Activated CD8-positive, alpha-beta memory T cell treated with anti-CD3 and anti-CD28 coated beads for 1 hour (primary cell): ENCODE measurements at places on chromosomes 12 and 14.

GRCh38 chr12:100490056-100490455, 16.4 kb downstream of the NR1H4 start:
- DNase-seq, result no peak

GRCh38 chr12:50785406-50786001, 21.6 kb downstream of the ATF1 start:
- DNase-seq, result no peak

- no peak for DNase-seq
Observed at GRCh38 chr14:90534091-90534837, 137.4 kb downstream of the CALM1 start.

DNA sequence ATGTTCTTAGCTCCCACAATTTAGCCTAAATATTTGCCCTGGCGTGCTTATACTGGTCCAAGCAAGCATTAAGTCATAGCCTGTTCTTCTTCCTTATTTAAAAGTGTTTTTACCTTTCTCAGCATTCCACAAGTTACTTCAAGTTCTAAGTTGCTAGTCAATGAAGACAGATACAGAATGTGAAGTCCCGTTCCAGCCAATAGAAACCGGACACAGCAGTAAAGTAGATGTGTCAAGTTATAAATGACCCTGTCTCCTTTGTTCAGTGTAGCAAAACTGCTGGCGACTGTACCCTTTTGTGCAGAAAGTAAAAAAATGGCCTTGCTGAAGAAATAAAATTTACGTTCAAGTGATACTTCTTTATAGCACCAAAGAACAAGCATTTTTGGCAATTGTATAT, 3.9 kb downstream of the SNAPC1 start:
- no peak for DNase-seq

GRCh38 chr12:17062267-17063036, 456.5 kb upstream of the LMO3 start:
- no peak for DNase-seq

GRCh38 chr12:117680312-117680711, 288.5 kb downstream of the KSR2 start:
- no peak for DNase-seq

GRCh38 chr14:102750376-102750775, 26.9 kb upstream of the TRAF3 start:
- no peak for DNase-seq

DNA sequence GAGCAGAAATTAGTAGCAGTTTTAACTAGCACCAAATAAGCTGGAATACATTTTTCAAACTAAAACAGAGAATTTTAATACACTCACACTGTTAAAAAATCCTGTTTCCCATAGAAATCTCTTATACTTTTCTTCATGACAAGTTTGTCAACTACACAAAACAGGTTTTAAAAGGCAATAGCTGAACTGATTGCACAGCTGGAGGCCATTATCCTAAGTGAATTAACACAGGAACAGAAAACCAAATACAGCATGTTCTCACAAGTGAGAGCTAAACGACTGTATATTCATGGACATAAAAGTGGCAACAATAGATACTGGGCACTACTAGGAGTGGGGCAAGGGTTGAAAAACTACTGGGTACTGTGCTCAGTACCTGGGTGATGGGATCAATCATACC, 11.6 kb upstream of the HAL start:
- DNase-seq, result no peak

- DNase-seq, result no peak
Observed at GRCh38 chr14:40058901-40059897, 627.0 kb upstream of the FBXO33 start.

DNA sequence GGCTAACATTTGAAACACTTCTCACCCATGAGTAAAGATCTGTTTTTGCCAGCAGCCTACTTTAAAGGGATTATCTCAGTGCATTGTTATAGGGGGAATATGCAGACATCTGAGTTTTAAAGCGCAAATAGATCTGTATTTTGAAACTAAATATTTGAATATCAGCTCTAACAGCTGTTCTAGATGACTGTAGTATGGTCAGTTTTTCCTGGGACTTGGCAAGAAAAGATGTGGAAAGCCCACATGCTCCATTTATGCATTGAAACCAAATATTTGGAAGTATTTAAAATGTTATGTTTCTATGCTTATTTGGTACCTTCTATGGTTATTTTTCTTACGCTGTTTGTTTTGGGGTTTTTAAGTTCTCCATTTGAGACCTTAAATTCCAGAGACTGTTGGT, 41.7 kb downstream of the RIC8B start:
- DNase-seq, result no peak

- no peak for DNase-seq
Observed at GRCh38 chr14:64082837-64083236, 211.3 kb downstream of the ESR2 start.

DNA sequence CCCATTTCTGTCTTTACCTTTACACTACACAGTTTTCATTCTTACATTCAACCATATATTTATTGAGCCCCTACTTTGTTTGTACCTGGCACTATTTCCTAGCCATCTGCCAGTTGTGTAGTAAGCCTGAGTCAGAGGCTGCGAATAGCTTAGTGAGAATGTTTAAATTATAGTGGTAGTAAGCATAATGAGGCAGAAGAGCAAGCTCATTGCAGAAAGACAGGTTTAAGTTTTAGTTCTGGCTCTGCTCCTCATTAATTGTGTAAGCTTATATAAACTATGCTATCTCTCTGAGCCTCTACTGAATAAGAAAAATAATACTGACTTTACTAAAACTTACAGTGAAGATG, 123.5 kb downstream of the NAV3 start:
- no peak for DNase-seq

GRCh38 chr12:101459642-101460346, 15.3 kb upstream of the SPIC start:
- DNase-seq, result no peak

DNA sequence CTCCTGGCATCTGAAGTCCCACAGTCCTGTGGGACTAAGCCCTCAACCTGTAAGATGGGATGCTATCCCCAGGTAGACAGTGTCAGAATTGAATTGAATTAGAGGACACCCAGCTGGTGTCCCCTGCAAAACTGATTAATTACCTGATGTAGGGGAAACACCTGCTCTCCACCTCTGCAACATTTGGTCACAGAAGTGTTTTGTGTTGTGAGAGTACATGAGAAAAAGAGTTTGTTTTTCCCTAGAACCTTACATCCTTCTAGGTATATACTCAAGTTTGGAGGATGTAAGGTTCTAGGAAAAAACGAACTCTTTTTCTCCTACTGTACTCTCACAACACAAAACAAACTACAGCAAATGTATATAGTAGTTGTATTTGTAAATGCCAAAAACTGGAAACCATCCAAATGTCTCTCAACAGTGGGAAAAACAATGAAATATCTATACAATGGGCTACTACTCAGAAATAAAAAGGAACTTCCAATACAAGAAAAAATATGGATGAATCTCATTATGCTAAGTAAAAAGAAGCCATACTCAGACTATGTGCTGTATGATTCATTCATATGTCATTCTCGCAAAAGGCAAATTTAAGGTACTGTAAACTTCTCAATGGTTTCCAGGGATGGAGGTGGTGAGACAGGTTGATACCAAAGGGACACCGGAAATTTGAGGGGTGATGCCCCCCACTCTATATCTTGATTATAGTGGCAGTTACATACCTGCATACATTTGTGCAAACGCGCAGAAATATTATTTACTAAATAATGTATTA, 160.7 kb downstream of the MED13L start:
- no peak for DNase-seq

DNA sequence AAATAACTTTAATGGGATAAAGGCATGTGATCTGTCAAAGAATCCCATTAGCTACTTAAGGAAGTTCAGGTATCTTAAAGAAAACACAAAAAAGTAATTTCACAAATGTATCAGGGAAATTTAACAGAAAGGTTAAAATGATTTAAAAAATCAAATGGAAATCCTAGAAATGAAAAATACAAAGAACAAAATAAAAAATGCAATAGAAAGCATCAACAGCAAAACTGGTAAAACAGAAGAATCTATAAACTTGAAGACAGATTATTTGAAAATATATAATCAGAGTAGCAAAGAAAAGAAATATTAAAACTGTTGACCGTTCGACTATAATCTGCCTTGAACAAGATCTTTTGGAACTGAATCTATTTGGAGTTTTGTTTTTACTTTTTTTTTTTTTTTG, 279.4 kb upstream of the SYT1 start:
- DNase-seq, result no peak

GRCh38 chr12:106213662-106214061, 34.2 kb downstream of the CKAP4 start:
- DNase-seq, result no peak

GRCh38 chr12:116416166-116416565, 138.7 kb upstream of the MED13L start:
- no peak for DNase-seq

DNA sequence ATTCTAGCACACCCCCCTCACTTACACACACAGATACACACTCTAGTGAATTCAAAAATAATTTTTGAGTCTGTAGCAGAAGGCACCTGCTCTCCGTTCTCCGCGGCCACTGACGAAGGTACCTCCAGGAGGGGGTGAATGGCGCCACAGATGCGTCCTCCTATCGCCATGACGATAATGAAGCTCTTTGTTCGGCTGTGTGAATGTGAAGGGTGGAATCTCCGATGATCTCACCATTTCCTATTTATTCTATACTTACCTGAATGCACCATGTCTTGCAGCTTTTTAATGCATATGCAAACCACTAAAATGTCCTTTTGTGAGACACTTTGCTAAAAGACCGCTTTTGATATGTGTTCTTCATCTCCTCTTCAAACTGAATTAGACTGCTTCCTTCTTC, 162.7 kb downstream of the EGLN3 start:
- no peak for DNase-seq

DNA sequence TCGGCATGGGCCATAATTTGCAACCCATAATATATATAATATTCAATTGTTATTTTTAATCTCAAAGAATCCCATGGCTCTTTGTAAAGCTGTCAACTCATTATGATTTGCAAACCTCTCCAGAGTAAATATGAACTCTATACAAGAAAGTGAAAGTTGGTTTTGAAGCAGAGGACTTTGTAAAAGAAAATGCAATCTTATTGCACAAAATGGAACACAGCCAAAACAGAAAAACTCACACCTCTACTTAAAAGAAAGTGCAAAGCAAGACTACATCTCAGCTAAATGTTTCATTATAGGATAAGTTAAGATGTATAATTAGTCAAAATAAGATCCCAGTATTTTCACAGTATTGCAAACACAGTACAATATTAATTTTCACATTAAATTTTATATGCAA, 111.2 kb upstream of the FLRT2 start:
- no peak for DNase-seq

DNA sequence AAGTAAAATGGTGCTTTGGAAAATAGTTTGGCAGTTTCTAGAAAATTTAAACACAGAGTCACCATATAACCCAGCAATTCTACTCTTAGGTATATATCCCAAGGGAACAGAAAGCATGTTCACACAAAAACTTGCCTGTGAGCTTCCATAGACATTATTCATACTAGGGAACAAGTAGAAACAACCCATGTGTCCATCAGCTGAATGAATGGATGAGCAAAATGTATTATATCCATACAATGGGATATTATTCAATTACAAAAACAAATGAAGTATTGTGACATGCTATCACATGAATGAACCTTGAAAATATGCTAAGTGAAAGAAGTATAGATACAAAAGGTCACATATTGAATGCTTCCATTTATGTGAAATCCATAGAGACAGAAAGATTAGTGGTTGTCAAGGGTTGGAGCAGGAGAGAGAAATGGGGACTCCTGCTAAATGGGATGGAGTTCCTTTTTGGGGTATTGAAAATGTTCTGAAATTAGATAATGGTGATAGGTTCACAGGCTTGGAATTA, 7.9 kb downstream of the SLC10A1 start:
- DNase-seq, result no peak

GRCh38 chr14:69129264-69129880, 23.5 kb downstream of the DCAF5 start:
- peak; percentile 57 for DNase-seq

GRCh38 chr14:96083667-96084320, 44.6 kb downstream of the C14orf132 start:
- DNase-seq, result no peak

GRCh38 chr12:89160716-89161123, 191.6 kb downstream of the DUSP6 start:
- no peak for DNase-seq

DNA sequence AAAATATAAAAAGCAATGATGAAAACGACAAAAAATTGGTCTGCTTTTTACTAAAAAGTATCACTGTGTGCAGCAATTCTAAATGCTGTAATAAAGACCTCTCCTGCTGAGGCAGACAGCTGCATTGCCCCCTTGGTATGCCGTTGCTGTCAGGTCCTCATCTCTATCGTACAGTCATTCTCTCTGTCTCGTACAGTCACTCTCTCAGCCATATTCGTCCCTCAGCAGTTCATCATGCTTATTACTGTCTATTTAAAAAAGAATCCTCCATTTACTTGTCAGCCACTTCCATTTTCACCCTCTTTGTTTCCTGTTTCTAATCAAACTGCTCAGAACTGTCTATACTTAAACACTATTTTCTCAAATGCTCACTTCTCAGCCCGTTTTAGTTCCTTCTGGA, 123.6 kb downstream of the DIP2B start:
- DNase-seq, result no peak

DNA sequence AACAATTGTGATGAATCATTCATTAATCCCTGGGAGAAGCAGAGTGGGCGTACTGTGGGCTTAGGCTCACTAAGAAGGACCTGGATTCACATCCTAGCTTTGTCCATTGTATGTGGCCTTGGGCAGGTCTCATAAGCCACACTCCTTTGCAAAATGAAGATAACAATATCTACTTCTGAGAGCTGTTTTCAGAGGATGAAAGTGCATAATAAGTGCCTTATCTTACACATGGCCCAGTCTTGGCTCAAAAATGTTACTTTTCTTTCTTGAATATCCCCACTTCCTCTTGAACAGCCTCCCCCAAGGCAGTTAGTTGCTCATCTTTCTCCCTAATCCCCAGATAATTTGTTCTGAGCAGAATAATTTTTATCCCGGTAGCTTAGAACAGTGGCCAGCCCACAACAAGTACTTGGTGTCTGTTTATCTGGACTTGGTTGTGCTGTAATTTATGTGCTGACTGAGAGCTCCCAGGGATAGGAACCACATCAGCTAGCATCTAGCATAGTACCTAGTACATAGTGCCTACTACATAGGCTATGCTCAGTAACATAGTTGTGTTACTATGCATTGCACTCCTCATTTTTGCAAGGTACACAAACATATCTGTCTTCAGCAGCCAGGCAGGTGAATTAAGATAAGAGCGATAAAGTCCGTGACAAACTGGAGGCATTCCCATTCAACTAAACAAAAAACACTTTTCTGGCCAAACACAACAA, 61.7 kb upstream of the NUDT4 start:
- DNase-seq, result no peak
